ENCODE measurements at places on chromosomes 12 and 14.

- DNase-seq: peak; percentile 59
Measured at GRCh38 chr12:3727877-3728632, 24.9 kb downstream of the CRACR2A start.

- no peak for DNase-seq
Measured at GRCh38 chr12:92516277-92516600, 186.6 kb upstream of the PLEKHG7 start.

GRCh38 chr12:685388-685787 is 22.1 kb upstream of the NINJ2 start:
- DNase-seq: peak; percentile 28

- no peak for DNase-seq
Measured at GRCh38 chr12:80810874-80811273, 94.2 kb downstream of the MYF5 start.

- no peak for DNase-seq
Measured at GRCh38 chr14:93100570-93100969, 15.2 kb downstream of the ITPK1 start.

DNA sequence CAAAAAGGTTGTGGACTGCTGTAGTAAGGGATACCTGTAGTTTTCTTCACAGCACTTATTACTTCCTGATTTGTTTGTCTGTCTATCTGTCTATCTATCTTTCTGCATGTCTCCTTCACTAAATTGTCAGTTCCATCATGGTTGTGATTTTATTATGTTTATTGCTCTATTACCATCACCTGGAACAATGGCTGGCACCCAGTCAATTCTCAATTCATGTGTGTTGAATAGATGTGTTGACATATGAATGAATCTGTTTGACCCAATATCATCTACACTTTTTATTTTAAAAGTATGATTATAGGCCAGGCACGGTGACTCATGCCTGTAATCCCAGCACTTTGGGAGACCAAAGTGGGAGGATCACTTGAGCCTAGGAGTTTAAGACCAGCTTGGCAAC is 224.4 kb downstream of the NUBPL start:
- DNase-seq: no peak

DNA sequence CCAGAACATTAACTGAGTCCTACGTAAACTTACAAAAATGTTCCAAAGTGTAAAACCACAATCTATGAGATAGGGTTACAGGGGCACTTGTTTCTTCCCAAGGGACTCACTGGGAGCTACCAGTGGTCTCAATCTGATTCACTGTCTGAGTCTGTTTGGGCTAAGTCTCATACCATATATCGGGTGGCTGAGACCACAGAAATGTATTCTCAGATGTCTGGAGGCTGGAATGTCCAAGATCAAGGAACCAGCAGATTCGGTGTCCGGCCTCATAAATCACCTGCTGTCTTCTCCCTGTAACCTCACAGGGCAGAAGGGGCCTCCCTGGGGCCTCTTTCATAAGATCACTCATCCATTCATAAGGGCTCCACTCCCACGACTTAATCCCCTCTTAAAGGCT is 616.3 kb upstream of the TMEM132C start:
- DNase-seq: no peak

DNA sequence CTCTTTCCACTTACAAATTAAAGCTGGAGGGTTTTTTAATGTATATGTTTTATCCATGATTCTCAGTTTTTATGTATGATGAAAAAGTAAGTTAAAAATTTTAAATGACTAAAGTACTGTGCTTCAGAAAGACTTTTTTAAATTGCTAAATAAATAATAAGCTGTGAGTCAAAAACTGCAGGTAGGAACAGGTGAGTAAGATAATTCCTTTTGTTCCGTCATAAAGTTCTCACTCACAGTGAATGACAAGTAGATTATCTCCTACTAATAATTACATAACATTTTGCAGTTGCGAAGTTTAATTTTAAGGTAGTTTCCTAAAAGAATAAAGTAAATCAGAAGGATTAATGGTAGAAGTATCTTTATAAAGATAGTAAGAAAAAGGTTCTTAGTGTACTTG is 78.0 kb downstream of the PRKCH start:
- no peak for DNase-seq

DNA sequence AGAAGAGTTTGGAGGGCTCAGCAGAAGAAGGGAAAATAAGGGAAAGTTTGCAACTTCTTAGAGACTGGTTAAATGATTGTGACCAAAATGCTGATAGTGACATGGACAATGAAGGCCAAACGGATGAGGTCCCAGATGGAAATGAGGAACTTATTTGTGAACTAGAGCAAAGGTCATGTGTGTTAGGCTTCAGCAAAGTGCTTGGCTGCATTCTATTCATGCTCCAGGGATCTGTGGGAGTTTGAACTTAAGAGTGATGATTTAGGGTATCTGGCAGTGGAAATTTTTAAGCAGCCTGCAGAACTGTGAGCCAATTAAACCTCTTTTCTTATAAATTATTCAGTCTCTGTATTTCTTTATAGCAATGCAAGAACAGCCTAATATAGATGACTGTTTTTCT is 88.9 kb upstream of the ARHGAP5 start:
- no peak for DNase-seq

DNA sequence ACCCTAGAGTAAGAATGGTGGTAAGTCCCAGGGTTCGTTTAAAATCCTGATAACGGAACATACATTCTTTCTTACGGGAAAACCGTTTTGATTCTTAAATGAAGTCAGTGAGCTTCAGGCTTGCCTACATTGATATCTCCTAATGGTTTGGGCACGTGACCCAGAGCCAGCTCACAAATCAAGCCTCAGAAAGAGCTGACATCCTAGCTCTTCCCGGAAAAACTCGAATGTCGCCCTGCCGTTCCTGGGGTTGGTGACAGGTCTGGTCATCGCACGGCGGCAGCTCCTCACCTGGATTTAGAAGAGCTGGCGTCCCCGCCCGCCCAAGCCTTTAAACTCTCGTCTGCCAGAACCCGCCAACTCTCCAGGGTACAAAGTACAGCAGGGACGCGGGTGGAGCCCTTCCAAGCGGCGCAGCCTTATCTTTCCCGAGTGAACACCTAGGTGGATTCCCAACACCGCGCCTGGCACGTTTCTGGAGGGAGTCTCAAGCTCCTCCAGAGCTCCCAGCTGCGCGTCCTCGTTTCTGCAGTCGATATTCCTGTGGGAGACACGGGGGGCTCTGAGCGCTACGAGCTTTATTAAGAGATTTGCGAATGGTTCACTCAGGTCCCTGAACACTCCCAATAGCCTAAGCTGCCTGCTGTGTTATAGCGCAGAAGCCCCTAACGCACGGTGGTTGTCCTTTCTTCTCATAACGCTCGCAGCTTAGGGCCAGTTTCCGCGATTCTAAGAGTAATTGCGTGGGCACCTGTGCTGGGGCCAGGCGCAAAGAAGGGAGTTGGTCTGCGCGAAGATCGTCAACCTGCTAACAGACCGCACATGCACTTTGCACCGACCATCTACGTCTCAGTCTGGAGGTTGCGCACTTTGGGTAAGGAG is at the start of gene SSTR1:
Gene SSTR1 (plus strand): TSS at position 169 of the 882 bp plus-strand sequence. CDS start 1,486 bp downstream, outside the sequence.
- DNase-seq: no peak

DNA sequence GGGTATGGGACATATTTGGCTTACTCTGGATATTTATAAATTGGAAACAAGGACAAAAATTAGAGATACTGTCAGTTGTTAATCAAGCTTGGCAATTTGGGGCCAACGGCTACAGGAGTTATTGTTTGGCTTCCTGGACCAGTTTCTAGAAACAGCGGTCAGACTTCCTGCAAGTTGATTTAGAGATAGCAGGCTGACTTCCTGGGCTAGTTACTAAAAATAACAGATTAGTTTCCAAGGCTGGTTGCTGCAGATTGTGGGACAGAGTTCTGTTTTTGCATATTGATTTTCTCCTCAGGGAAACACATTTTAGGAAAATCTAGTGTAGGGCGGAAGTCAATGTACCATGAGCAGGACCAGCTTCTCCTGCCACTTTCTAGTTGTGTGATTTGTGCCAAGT is 144.0 kb upstream of the TMPO start:
- peak; percentile 10 for DNase-seq

DNA sequence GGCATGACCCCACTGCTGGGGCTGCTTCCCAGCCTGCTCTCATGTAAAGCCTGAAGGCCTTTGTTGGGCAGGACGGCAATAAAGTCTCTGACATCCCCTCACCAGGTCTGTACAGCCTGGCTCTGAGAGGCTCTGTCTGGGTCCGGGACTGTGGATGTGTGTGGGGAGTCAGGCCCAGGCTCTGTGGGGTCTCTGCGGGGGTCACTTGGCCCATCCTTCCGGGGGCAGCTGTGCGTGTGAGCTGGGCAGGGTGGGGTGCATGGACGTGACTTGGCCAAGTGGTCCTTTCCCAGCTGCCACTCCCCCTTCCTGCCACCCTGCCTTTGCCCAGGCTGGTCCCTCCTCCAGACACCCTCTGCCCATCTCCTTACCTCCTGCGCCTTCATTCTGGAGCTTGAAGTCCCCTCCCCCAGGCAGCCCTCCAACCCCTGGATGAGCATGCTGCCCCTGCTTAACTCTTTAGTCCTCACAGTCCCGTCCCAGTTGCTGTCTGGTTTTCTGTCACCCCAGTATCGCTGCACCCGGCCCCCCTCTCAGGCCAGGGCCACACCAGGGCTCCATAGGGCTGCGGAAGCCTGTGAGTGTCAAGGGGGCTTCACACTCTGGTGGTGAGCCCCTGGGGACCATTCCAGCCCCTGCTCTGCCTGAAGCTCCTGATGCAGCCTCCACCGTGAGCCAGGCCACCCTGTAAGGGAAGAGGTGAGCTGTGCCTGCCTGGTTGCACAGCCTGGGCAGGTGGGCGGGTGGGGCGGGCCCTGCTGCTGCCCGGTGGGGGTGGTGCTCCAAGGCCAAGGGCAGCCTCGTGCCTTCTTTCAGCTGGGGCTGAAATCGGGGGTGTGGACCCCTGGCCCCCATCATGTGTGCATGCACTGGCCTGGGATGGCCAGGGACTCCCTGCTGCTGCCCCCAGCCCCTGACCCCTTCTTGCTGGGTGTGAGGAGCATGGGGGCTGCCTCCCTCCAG is 25.5 kb upstream of the KIF26A start:
- no peak for DNase-seq

GRCh38 chr12:34030591-34030990 is 8.3 kb downstream of the ALG10 start:
- DNase-seq: no peak

DNA sequence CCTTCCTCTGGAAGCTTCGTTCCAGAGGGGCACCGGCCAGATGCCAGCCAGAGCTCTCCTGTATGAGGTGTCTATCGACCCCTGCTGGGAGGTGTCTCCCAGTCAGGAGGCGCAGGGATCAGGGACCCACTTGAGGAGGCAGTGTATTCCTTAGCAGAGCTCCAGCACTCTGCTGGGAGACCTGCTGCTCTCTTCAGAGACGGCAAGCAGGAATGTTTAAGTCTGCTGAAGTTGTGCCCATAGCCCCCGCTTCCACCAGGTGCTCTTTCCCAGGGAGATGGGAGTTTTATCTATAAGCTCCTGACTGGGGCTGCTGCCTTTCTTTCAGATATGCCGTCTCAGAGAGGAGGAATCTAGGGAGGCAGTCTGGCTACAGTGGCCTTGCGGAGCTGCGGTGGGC is 22.2 kb upstream of the NAV3 start:
- no peak for DNase-seq

GRCh38 chr12:19912991-19913390 is 455.3 kb upstream of the PDE3A start:
- no peak for DNase-seq

DNA sequence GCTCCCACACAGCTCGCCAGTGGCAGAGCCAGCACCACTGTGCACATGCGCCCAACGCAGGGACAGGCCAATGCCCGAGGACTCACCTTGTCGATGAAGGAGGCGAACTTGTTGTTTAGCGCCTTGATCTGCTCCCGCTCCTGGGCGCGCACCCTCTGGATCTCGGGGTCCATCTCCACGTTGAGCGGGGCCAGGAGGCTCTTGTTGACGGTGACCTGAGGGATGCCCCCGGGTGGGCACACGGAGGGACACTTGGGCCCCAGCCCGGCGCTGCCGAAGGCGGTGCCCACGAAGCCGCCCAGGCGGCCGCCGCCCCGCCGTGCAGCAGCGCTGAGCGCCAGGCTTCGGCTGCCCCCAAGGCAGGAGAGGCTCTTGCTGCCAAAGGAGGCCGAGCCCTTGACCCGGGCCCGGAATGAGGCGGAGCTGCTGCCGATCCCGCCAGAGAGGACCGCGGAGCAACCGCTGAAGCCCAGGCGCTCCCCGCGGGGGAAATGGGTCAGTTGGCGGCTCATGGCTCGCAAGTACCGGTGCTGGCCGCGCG is at the start of gene KRT72:
Gene KRT72 (minus strand): TSS at position 523 of the 541 bp plus-strand sequence. CDS start 11 bp downstream, at position 512.
- DNase-seq: no peak

DNA sequence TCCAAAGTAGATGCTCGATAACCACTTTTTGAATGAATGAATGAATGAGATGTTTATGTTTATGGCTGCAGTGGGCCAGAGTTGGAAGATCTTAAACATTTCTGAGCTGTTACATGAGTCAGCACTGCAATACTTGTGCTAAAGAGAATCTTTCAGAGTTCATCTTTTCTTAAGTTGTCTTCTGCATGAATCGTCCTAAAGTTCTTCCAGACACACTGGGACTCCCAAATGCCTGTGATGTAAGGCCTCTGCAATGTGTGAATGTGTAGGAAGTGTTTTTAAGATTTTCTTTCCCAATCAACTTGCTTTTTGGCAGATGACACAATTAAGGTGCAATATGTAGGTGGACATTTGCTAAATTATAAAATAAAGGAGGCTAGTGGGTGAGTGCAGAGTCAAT is 50.3 kb upstream of the TRIM9 start:
- no peak for DNase-seq

DNA sequence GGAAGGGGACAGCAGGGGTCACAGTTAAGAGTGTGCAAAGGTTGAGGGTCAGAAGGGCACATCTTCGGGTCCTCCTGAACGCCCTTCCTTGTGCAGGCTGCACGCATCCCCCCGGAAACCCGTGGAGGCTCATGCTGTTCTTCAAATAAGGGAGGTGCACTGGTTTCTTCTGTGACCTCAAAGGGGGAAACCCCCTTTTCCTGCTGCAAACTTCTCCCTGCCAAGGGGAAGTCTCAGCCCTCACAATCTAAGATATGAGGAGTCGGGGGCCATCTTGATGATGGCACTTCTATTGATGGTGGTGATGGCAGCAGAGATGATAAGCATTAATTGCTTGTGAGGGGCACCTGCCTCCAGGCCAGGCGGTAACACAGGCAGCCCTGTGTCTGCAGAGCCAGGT is 40.0 kb downstream of the ISCA2 start:
- no peak for DNase-seq

DNA sequence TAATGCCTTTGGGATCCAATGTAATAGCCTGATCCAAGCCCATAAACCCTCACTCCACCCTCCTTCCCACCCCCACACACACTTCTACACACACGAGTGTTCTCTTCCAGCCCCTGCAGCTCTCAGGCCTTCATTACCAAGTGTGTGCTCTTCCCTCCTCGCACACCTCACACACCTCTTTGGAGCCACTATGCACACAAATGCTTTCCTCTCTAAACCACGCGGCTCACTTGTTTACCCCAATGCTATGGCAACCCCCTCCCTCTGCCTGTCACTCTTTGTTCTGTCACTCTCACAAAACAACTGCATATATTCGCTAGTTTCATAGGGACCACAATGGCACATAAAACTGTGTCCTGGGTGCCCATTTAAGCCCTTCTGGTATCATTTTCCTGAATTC is 35.1 kb downstream of the PPP2R5E start:
- no peak for DNase-seq
